ENCODE measurements at places on chromosomes 1 and 21.

DNA sequence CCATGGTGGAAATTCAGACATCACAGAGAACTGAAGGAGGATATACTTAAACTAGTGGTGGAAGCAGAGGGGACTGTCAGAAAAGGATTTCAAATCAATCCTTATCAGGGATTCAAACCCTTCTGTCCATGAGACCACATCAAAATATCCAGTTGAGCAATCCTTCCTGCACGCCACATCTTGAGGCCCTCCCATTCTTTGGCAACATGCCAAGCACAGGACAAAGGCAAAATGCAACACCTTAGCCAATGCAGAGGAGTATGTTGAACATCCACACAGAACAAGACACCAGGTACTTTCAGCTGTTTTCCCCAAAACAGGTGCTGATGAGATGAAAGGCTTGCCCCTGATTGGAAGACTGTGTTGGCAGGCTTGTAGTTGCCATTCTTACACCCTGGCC, 81.8 kb upstream of the PLXNA2 start:
- no peak for DNase-seq

DNA sequence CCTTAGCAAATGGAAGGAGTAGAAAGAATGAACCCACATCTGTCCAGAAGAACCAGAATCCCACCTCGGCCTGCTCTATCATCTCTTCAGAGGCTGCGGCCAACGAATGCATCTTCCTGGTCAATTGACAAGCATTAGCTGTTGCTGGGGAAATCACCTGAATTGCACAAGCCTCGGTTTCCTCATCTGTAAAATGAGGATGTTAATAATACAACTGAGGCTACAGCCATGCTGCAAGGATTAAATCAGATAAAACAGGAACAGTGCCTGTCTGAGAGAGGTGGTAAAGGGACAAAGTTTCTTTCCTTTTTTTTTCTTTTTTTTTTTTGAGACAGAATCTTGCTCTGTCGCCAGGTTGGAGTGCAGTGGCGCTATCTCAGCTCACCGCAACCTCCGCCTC, 99.8 kb downstream of the KIF14 start:
- DNase-seq = no peak

DNA sequence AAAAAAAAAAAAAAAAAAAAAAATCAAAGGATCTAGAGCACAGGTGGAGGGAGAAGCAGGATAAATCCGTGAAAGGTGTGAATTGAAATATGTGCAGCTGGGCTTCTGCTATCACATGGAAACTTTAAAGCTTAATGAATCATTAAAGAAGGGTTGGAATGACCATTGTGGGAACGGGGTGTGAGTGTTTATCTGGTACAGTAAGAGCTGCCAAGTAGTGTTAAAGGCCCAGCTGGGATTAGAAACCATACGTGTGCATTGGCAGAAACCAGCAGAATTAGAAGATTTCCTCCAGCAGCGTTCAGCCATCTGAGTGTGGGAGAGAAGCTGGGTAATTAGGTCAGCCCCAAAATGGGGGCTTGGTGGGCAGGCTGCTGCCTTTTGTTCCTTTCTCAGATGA, 13.5 kb downstream of the FALEC start:
- no peak for DNase-seq

DNA sequence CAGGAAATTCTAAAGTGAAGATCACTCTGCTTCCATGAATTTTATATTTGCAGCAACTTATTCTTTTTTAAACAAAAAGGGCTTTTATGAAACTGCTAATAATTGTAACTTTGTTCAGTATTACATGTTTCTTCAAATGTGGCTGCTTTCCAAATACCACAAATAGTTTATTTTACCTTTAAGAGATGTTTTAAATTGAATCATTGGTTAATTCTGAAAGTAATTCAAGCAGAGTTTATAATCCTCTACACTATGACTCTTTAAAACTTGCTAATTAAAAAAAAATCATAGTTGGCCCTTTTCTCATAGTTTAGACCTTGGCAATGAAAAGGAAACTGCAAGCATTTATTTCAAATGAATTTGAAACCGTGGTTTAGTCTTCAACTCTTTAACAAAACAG, 59.6 kb downstream of the SDCCAG8 start:
- DNase-seq = no peak

- no peak for DNase-seq
These were observed 47.1 kb upstream of the PLA2G2C start for GRCh38 chr1:20233394-20233793.

- DNase-seq = no peak
These were observed 45.7 kb upstream of the TLR5 start for GRCh38 chr1:223188618-223189356.

DNA sequence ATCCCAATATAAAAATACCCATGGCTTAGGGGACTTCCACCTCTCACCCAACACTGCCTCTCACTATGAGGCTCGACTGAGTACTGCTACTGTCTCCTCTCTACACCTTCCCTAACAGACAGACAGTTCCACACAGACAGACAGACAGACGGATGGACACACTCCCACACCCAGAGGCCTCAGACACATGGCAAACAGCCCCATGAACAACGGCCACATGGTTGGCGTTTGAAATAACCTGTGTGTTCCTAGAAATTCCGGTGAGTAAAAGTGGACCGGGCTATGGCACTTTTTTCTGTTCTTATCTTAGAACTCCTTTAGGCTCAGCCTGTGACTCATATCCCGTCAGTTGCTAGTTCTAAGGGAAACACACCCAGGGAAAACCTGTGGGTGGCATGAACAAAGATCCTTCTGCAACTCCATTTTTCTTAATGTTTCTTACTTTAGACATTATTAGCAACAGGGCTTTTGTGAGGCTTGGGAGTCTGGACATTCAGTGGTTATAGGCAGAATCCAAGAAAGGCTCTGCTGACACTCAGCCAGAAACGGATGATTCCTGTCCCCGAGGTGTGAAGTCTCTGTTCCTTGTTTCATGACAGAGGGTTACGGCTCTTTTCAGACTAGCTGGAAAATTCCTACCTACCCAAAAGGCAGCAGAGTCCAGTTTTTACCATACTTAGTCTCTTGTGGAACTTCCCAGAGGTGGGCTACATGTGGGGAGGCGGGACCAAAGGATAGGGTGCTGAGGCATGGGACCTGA, 90.5 kb upstream of the TLR5 start:
- DNase-seq = no peak

DNA sequence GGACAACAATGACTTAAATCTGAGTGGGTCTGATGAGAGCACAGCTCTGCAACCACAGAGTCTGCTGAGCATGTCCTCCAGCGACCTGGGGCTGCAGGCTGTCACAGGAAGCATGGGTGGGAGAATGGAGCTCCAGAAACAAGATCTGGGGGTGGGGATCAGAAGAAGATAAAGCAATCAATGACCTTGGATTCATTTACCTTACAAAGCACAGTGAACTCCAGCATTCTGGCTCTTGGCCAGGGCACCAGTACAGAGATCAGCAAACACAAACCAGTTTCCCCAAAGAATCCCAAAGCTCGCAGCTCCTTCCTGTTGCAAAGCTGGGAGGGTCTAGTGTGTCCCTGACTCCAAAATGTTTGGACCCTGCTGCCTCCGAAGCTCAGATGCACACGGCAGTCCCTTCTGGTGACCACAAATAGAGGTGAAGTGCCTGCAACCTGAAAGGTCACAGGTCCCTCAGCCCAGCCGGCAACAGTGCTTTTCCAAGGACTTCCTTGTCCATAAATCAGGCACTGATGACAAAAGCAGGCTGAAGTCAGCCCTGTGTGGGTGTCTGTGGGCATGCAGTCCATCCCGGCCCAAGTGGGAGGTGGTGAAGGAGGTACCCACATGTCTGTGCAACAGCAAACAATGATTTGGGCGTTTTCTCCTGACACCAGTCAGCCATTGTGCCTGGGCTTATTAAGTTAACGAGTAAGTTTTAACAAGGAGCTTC, 76.1 kb downstream of the SH3BGR start:
- DNase-seq = no peak

DNA sequence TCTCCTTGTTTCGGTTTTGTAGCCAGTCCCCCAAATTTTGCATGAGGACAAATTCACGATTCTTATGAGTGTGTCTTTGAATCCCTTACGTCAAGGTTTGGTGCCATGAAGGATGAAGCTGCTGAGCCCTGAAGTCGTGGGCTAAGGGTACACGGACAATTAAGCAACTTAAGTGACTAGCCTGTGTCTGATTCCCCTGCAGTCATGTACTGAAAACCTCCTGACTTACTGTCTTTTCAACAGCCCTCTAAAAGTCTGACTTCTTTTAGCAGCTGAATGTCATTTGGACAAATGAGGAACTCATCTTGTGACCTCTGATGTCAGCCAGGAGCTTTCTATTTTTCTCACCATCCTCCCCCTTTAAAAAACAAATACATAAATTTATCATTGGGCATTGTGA, 27.1 kb upstream of the C1orf105 start:
- no peak for DNase-seq

- no peak for DNase-seq
These were observed 3.2 kb upstream of the BEST4 start for GRCh38 chr1:44790968-44791801.

DNA sequence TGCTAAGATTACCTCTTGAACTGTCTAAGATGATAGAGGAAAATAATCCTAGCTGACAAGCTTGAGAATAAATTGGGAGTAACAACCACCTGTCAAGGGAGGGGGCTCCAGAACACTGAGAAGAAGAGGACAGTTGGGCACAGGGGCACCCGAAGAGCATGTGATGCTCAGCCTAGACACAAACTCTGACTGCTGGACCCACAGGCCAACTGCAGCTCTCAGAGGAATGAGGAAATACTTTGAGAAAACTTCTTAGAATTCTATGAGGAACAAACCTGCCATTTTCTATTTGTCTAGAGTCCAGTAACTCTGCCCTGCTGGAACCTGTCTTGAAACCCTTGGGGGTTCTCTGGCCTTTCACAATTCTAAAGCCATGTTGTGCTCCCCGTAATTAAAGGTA, 124.1 kb upstream of the KCNK2 start:
- DNase-seq = no peak

DNA sequence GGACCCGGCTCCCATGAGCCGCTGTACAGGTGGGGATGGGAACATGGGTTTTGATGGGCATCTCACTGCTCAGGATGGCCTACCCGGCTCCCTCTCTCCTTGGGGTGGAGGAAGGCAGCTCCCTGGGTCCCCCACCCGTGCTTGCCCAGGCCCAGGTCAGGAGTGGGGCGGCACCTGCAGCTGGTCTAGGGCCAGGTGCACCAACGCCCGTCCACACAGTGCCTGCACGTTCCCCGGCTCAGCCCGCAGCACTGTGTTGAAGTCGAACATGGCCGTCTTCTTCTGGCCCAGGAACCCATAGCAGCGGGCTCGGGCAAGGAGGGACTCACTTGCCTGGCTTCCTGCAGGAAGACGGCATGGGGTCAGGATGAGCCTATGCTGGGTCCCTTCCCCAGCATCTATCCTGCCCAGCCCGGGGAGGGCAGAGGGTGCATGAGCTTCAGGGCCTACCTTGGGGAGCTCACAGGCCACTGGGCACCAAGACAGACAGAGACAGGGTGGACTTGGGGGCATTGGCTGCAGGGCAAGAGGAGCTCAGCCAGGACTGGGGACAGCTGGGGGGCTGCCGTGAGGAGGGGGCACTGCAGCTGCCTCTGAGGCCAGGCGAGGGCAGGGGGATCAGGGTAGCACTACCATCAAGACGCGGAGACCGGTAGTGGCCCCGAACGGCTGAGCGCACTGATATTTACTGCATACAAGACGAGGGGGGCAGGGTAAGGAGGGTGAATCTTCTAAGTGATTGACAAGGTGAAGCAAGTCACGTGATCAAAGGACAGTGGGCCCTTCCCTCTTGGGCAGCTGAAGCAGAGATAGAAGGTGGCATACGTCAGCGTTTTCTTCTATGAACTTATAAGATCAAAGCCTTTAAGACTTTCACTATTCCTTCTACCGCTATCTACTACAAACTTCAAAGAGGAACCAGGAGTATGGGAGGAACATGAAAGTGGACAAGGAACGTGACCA, 17.8 kb downstream of the TTC34 start:
- DNase-seq = no peak

GRCh38 chr1:101216623-101217022, 20.2 kb upstream of the S1PR1 start:
- DNase-seq = no peak

DNA sequence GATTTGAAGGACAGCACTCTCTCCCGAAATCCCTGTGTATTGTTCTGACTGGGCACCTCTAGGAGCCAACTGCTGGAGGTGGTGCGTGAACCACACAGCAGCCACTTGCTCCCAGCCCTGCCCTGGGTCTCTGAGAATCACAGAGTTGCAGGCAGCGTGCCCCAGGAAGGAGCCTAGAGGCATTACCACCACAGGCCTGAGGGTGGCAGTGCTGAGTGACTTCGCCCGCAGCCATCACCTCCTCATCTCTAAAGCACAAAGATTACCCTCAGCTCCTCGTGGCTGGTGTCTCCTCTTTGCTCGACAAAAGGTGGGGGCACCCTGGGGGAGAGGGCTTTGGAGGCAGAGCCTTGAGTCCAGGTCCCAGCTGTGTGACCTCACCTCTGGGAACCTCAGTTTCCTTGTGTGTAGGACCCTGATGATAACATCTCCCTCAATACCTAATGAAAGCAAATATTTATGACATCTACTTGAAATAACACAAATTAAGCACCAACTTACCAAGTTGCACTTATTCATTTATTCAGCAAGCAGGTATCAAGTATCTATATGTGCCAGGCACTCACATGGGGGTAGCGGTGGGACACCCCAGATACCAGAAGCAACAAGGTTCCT, 86.3 kb downstream of the VWA5B1 start:
- peak; percentile 14 for DNase-seq

DNA sequence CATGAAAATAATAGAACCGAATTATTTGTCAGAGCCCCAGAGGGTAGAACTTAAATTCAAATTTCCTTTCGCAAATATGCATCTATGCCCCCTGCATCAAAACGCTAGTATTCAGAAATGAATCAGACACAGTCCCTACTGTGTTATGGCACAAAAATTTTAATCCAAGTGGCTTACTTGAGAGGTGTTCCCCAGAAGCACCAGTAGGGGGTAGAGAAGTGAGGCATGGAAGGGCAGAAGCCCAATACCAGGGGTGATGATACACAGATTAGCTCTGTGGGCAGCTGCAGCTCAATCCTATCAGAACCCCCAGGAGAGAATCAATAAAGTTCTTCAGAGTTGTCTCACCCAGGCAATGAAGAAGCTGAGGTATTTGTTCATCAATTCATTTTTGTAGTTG, 342.2 kb downstream of the OMA1 start:
- no peak for DNase-seq

DNA sequence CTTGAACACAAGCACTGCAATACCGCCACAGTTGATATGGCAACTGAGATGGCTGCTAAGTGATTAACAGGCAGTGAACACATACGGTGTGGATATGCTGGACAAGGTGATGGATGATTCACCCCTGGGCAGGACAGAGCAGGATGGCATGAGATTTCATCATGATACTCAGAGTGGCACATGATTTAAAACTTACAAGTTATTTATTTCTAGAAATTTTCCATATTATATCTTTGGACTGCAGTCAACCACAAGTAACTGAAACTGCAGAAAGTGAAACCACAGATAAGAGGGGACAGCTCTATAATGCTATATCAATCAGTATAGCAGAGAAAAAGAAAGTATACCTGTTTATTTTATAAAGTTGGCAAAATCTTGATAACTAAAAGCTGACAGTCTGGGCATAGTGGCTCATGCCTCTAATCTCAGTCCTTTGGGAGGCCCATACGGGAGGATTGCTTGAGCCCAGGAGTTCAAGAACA, 47.9 kb downstream of the PHACTR4 start:
- no peak for DNase-seq

GRCh38 chr1:159916242-159917051, 8.9 kb downstream of the TAGLN2 start:
- no peak for DNase-seq

GRCh38 chr1:95941121-95941798, 707.2 kb downstream of the RWDD3 start:
- DNase-seq = no peak

Measured in hippocampal formation (tissue), 2 donors.